Adipocyte (in vitro differentiated cells): ENCODE measurements at places on chromosomes 7 and 10.

GRCh38 chr7:30430276-30430675 lies 48.3 kb downstream of the NOD1 start:
- DNase-seq, result no peak

DNA sequence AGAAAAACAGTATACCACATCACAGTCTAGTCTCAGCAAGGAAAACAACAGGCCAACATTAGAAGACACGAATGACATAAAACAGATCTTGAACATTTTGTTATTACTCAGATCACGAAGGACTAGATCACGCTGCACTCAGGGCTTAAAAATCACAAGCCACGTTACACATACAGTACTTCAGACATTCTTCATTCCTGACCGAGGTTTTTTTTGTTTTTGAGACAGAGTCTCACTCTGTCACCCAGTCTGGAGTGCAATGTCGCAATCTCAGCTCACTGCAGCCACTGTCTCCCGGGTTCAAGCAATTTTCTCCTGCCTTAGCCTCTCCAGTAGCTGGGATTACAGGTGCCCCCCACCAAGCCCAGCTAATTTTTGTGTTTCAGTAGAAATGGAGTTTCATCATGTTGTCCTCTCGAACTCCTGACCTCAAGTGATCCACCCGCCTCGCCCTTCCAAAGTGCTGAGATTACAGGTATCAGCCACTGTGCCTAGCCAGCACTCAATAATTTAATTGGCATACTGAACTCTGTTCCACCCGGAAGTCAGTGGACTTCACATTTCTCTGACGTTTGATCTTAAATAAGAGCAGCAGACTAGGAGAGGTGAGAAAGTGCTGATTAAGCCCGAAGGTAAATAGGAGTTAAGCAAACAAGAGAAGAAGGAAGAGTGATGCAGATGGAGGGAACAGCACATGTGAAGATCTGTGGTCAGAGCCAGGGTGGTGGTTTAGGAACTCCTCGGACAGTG lies 3.5 kb downstream of the AIMP2 start:
- peak; percentile 72 for DNase-seq

- peak; percentile 22 for DNase-seq
Observed at GRCh38 chr10:12529976-12530375, 180.6 kb downstream of the CAMK1D start.

DNA sequence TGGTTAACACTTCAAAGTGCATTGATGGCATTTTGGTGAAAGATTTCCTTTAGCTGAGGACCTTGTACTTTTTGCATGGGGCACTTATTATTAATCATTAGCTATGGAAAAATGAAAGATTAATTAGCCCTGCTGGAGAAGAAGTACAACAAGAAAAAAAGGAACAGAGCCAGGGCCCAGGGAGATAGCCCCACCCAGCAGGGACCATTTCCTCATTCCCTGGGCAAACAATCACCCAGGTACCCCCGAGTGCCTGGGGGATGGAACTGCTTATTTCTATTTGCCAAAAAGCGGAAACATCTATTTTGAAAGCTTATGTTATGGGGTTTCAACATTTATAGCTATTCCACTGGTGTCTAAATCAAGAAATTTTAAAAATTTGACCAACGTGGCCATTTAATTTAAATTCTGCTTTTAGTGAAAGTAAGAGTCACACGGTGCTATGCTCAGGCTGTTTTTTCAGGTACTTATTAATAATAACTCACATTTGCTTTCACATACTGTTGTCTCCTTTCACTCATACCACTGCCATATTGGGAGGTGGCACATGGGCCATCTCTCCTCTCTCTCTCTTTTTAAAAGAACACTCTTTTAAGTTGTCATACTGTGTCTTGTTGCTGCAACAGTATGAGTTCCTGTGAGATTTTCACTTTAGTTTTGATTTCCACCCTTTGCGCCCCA lies 143.6 kb upstream of the KIF5B start:
- DNase-seq, result no peak

- DNase-seq, result no peak
Observed at GRCh38 chr10:20033476-20033875, 217.2 kb downstream of the PLXDC2 start.

DNA sequence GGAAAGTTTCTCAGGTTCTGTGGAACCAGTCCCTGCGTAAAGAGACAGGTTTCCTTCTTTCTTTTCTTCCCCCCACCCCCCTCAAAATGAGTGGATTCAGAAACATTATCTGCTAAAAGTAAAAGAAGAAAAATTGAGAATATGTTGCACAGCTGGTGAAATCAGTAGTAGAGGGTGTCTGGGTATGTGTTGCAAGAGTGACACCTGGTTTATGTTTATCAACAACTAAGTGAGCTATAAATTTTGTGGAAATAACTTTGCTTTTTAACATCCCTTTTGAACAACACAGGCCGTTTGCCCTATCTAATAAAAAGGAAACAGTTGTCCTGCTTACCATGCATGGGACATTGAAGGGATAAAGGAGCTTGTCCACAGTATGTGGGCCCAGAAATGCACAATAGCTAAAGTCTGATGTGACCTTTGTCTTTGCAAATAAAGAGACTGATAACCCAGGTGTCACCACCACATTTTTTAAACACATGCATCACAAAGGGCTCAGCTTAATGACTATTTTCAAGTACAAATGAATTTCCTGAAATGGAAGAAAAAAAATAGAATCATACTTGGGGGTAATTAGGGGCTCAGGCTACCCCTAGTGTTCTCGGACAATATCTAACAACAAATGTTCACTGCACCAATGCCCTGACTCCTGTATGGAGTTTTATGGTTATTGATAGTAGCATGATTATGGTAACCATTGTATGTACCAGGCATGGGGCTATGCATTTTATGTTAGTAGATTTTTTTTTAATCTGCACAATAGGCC lies 221.7 kb upstream of the TCF7L2 start:
- no peak for DNase-seq

GRCh38 chr7:15330943-15331342 lies 230.9 kb downstream of the AGMO start:
- DNase-seq, result peak; percentile 21

DNA sequence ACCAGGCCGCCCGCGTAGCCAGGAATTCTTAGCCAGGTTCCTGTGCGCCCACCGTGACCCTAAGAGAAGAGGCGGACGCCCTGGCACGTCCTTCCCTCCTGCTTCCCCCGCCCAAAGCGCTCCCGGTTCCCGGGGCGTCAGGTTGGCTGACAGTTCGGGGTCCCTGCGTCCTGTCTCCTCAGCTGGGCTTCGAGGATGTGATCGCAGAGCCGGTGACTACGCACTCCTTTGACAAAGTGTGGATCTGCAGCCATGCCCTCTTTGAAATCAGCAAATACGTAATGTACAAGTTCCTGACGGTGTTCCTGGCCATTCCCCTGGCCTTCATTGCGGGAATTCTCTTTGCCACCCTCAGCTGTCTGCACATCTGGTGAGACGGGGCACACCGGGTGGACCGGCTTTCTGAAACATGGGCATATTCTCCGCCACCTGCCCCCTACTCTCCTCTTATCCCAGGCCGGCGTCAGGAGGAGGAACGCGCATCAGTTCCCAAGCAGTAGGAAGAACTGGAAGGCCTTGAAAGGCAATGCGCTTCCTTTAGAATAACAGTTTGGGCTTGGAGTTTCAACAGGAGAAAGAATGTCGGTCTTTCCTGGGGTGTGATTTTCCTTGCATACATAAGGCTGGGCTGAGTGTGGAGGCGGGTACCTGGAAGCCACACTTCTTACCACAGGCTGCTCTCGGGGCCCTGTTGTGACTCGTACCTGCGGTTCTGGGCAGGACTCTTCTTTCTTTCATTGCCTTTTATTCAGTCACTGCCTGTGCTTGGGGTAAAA lies 728 bp downstream of the CAV2 start:
- DNase-seq, result peak; percentile 62
